ENCODE measurements at places on chromosomes 7 and 10.

DNA sequence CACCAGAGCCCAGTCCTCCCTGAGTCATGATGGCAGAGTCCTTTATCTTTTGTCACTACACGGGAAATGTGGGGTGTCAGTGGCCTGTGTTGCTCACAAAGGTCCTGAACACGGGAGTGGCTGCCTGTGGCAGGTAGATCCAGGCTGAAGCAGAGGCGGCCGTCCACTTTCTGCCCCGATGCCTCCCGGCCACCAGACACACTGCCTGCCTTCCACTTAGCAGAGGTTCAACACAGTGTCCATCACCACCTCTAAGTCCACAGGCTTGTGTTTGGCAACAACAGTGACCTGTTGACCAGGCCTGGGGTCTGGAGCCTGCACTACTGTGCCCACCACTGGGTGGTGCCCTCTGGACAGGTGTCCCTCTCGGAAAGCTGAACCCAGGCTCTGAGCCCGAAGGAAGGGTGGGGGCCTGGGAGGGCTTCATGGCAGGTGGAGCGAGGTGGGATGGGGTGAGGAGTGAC is 49.9 kb upstream of the CAMK2B start:
- no peak for DNase-seq

DNA sequence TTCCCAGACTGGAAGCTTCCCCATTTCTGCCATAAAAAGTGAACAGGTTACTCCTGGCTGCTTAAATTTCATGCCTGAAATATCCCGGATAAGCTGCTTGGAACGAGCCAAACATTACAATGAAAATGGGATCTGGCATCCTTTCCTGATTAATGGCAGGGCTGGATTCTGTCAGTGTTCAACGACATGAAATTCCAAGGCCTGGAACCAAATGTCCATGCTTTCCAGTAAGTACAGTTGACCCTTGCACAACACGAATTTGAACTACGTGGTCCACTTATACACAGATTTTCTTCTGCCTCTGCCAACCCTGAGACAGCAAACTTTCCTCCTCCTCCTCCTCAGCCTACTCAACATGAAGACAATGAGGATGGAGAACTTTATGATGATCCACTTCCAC is 65.4 kb downstream of the SGMS1 start:
- no peak for DNase-seq

DNA sequence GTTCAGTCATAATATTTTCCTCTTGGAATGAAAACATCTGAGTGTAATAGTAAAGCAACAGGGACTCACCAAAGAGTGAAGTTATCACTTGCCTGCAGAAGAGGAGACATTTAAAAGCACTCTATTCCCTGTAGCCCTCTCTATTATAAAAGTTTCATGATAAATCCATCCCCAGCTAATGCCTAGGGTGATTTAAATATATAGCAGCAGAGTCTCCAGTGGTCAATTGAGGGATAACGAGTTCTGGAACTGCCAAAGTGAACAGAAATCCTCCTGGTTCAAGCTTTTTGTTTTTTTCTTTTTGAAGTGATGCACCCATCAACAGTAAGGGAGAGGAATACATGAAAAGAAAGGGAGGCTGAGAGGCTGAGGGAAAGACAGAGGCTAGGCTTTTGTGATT is 87.3 kb downstream of the EVX1 start:
- DNase-seq = no peak

GRCh38 chr7:158751751-158752150 is 47.1 kb upstream of the NCAPG2 start:
- DNase-seq = no peak

- no peak for DNase-seq
Measured at GRCh38 chr7:69217516-69218350, 380.5 kb upstream of the AUTS2 start.

- no peak for DNase-seq
Measured at GRCh38 chr10:3774814-3775695, 10.0 kb downstream of the KLF6 start.

DNA sequence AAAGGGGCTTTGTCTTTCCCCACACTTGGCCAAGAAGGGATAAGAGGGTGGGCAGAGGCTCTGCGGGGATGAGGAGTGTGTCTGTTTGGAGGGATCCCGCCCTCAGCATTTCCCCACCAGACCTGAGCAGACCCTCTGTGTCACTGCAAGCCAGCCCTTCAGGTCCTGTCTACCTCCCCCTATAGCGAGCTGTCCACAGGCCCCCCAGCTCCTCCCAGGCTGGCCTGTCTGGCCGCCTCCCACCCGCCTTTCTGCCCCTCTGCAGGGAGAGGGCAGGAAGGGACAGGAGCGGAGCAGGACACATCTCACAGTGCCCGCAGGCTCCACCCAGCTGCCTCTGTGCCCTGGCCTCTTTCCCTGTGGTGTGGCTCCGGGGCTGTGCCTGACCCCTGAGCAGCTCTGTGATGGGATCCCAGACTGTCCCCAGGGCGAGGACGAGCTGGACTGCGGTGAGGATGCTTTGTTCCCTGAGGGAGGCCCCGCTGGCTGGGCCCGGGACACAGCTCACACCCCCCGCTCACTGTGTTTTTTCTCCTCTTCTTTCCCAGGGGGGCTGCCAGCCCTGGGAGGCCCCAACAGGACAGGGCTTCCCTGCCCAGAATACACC is 17.5 kb upstream of the ZNF467 start:
- no peak for DNase-seq

DNA sequence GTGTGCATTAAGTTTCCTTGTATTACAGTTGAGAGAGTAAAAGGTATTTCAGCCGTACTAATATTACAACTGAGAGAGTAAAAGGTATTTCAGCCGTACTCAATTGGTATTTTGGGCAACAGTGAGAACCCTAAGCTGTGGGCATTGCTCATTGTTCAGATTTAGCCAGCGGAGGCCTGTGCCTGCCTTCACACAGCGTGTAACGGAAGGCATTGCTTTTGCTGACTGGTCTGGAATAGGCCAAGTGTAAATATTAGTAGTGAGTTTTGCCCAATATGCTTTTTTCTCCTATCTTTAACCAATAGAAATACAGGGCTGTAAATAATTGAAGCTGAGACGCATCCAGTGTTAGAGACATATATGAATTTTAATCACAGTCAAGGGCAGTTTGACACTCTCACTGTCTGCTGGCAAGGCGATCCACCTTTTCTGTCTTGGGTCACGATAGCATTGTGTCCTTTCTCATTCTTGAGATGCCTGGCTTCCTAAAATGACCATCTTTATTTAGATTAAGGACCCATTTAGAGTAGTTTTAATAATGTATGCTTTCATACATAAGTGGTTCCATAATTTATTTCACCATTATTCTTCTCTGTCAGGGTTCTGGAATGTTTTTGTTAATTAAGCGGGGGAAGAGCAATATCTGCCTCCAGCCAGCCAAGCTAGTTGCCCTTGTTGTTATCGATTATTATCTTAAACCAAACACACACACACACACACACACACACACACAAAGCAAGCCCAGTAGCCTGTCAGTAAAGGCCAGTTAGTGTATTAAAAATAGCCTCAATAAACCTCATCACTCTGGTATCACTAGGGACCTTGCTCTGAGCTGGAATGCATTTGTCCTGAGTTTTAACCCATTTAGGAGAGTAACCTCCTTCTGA is 130.7 kb downstream of the CELF2 start:
- DNase-seq = no peak

DNA sequence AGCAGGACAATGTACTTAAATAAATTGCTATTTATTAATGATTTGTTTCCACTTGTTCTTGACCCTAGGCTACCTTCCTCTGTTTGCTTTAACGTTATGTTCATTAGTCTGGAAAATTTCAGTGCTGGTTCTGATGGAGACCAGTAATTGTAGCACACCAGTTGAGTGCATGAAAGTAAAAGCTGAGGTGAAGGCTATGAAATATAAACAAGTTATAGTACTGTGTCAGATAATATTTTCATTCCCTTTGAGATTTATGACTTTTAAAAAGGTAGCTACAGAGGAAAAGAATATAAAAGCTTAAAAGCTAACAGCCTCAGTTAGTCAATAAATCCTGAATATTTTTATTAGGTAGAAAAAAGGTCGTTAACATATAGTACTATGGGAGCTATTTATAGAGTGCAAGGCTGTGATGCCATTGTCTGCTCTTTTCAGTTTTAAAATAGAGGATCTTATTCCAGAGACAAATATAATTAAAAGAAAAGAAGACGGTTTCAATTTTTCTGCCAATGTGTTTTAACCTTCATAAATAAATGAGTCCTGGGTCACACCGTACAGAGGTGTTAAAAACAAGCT is 351.8 kb upstream of the ETV1 start:
- no peak for DNase-seq

All from stimulated activated CD8-positive, alpha-beta memory T cell treated with anti-CD3 and anti-CD28 coated beads, Interleukin-4, amount 100 ng/mL, for 4 hours (primary cell).